ENCODE measurements at places on chromosomes 6 and 20.
A peak's percentile ranks its signal among the peaks of the same experiment; 100 is the strongest.

GRCh38 chr6:165721356-165721755 lies 58.3 kb upstream of the PDE10A start:
- no peak for DNase-seq

DNA sequence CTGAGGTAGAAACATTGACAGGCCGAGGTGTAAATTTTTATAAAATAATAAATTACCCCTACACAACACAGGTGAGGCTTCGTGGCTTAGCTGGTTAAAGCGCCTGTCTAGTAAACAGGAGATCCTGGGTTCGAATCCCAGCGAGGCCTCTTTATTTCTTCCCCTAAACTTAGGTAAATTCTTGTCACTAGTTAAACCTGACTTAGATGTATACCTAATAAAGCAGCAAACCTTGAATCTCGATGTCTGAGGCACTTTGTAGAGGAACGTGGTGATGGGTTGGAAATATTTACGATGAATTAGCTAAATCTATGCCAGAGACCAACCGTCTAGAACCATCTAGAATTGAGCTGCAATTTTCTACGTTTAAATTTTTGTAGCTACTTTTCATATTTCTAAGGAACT lies 185.6 kb downstream of the OR2B2 start:
- no peak for DNase-seq

- no peak for DNase-seq
These were observed at the start of gene ATP9A for GRCh38 chr20:51767867-51768758. ATP9A (minus strand) TSS chr20:51768390; CDS start chr20:51768369, 21 bp downstream.

DNA sequence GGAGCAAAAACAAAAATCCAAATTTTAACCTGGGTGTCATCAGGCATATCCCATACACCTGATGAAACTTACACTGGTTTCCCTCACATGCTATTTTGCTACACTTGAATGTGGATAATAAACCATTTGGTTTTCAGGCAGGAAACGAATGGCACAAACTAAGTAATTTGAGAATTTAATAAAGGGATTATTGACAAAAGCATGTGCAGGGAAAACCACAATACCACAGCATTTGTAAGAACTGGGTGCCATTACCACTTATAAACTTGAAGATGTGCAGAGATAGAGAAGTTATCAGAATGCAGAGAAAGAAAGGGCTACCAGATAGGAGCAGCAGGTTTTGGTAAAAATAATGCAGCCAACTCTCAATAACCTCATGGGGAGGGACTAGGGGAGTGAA lies 151.2 kb downstream of the RFX6 start:
- no peak for DNase-seq

DNA sequence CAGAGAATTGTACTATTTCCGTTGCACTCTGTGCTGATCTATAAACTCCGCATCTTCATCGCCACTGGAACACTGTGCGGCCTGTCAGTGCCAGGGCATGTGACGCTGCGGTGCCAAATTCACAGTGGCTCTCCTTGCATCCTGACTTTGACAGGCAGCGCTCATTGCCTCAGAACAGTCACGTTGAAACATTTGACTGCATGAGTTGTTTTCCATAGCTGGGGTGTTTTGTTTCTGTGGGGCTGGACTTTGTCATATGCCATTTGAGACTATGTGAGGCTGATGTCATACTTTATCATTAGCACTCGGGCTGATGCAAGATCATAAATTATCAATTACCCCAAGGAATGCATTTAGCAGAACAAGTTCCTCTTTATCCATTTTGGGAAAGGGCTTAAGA lies 32.7 kb downstream of the CFAP61 start:
- DNase-seq = no peak

DNA sequence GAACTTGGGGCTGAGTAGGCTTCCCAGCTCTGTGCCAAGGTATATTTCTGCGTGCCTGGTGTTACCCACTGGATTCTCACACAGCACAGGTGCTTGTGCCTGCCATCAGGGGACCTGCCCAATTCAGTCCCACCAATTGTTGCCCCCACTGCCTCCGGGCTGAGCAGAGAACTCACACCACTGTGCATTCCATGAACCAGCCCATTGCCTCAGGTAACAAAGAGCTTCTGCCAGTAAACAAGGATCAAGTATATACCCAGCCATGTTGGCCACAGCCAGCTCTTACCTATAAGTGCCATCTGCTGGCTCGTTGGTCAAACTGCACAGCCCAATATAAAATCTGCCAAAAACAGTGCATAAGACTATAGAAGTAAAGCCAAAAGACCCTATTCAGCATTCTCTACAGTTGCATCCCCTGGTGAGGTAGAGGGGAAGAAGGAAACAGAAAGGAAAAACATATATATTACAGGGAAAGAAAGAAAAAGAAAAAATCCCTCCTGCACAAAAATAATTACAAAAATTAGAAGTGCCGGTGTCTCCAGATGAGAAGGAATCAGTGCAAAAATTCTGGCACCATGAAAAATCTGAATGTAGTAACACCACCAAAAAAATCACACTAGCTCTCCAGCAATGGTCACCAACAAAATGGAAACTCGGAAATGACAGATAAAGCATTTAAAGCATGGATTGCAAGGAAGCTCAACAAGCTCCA lies 241.4 kb downstream of the IBTK start:
- DNase-seq = no peak

DNA sequence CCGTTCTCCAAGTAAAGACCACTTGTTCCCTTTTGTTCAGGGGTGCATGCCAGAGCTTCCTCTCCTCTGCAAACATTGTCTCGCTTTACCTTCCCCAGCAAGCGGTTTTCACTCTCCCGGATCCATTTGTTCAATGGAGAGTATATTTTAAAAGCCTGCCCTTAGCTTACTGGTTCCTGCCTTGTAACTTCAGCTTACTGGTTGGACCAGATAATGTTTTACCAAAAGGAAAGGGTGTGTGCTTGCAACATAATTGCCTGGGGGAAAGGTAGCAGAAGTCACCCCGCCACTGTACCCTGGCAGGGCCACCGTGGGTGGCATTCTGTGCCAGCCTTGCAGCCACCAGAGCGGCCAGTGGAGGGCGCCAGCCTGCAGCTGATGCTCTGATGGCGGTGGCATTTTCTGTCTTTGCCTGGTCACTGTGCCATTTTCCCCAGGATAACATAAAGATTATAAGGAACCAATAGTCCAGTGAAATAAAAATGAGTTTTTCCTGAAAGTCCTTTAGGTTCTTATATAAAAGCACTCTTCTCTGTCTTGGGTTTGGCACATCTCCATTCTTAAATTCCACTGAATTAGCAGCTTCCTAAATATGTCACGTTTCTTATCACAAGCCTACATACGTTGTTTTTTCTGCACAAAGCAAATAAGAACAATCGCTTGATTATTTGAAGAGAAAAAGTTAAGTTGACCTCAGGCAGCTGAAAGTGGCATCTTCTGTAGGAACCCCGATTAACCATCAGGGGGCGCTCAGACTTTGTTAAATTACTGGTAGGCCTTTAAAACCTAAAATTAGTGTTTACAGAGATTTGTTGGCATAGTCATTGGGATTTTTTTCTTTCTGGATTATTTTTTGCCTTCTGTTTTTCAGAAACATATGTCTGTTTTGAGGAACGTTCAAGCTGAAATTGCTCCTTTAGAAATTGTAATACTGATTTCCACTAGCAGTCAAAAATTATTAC lies 67.4 kb upstream of the XRN2 start:
- DNase-seq = peak; percentile 61

DNA sequence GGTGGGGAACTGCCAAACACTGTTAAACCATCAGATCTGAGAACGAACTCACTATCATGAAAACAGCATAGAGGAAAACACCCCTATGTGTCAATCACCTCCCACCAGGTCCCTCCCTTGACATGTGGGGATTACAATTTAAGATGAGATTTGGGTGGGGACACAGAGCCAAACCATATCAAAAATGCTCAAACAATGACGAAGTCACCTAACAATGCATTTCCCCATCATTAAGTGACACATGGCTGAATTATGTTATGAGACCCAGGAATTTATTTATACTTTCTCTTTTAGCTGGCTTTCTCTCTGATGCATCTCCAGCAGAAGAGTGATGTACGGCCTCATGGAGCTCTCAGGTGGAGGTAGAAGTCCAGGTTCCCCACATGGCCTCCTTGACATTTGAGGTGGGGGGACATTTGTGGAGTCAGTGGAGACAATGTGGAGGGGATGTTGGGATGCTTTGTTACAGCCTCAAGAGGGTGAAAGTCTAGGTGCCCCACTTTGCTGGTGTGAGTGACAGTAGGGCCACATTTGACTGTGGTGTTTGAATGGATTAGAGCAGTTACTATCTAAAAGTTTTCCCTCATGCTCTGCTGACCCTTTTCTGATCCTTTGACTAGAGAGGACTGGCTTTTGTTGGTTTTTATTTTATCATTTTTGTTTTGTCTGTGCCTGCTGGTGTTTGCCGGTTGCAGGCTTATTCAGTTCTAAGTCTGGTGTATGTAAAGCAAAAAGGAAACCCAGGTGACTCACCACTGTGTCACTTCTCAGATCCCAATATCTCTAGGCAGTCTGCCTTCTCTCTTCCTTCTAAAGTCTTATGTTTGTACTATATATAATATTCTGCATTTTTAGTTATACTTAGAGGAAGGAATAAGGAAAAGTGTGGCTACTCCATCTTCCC lies 18.5 kb upstream of the DCBLD1 start:
- DNase-seq = no peak

DNA sequence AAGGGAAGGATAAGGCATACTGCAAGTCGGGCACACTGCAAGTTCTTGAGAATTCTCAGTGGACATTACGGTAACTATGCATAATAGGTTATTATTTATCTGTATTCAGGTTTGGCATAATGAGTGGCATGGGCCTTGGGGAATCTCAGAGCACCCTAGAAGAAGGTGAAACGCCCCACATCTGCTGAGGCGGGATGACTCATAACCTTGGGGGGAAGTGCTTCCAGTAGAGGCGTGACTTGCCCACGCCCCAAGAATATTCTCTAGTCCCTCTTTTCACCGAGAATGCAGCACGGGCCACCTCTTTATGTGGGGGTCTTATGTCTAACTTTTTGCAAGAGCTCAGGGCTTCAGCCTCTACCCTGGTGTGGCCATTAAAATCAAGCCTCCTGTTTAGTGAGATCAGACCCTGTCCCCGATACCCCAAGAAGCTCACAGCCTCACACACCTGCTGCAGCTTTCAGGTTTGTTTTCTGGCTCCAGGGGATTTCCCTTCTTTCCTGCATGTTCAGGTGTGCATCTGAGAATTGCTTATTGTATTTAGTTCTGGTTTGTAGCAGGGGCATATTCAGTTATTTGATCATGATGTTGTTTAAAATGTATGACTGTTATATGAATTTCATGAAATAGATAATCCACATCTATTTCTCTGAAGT lies 19.1 kb downstream of the ZFP64 start:
- DNase-seq = no peak

- no peak for DNase-seq
These were observed 60.2 kb downstream of the PYGB start for GRCh38 chr20:25308083-25308491.

DNA sequence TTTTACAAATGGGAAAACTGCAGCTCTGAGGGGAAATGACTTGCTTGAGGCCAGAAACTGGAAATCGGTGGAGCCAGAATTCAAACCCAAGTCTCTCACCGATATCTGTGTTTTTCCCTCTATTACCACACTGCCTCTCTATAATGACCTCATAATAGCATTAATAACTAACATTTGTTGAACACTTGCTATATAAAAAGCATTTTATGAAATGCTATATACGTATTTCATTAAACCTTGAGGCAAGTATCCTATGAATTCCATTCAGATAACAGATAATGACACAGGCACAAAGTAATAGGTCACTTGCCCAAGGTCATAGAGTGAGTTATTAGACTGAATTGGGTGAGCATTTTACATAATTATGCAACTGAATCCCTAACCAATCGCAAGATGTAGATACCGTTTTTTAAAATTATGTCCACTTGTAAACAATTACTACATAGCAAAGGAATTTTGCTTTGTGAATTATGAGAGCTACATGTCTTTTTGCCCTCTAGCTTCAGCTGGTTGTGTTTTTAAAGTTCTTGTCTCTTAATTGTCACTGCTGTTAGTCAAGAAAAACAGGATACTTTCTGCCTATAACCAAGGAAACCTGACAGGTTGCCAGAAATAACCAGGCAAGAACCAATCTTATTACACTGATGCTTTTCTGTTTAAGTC lies 4.7 kb downstream of the DSN1 start:
- no peak for DNase-seq

DNA sequence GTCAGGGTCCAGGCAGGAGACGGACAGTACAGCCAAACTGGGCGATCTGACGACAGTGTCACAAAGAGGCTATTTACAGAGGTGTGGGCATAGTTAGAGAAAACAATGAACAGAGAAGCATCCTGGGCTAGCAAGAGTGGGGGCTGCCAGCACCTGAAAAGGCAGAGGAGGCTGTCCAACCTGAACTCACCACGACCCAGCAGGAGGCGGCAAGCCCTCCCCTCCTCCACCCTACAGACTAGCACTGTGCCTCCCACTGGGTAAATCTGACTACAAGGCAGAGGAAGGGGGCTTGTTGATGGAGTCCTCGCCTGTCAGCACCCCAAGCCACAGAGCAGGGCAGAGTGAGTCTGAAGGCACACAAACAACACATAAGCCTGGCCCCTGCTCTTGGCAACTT lies 52.8 kb upstream of the CDYL start:
- DNase-seq = no peak

DNA sequence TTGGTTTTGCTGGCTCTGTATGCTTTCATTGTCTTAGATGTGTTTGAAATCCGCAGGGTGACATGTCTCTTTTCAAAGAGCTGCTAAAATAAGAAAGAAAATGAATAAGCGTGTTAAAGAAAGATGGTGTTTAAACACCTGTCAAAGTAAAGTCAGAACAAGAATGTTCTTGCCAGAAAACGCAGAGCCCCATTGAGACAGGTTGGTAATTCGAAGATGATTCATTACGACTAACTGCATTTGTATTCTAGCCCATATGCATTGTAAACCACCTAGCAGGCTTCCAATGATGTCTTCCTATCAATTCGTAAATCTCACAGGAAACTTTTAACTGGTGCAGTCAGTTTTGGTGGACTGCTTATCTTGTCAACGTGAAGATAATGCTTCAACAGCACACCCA lies 16.8 kb downstream of the PHACTR2 start:
- no peak for DNase-seq

GRCh38 chr20:22511943-22512910 lies 72.1 kb downstream of the FOXA2 start:
- no peak for DNase-seq

GRCh38 chr6:39420300-39421265 lies 98.1 kb upstream of the KCNK16 start:
- no peak for DNase-seq

GRCh38 chr6:11042750-11043377 lies 1.2 kb downstream of the ELOVL2 start:
- DNase-seq = no peak

- no peak for DNase-seq
These were observed 442.7 kb downstream of the TENT5A start for GRCh38 chr6:81309811-81310210.
